Upper lobe of left lung (tissue), 6 donors: ENCODE measurements at places on chromosomes 13 and 19.

DNA sequence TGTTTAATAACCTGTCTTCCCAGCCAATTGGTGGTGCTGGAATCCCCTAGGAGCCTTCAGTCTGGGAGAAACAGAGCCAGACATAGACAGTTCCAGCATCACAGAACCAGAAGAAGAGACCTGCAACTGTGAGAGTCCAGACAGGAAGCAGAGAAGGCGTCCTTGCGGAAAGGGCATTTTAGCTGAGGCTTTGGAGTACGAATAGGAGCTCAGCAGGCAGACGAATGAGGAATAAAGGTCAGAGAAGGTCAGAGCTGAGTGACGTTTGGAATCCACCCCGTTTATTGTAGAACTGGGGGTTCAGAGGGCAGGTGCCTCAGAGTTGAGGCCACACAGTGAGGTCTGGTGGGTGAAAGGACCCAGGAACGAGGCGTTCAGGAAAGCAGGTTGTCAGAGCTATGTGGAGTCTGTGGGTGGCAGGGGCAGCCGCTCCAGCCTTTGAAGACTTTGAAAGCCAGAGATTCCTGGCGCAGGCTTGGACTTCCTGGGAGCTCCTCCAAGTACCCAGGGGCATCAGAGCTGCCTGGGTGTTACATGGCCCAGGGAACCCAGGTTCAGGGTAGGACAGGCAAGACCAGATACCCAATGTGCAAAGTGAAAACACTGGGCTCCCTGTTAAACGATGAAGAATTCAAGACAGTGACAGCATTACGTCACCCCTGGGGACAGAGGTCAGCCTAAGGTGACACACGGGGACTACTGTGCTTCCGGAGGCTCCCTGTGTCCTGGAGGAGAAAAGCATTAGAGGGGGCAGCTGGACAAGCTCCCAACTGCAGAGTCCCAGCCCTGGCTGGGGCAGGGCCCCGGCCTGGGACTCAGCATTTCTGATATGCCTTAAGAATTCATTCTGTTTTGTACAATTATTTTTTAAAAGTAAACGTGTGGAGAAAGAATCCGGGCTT, 5.5 kb downstream of the ARRDC2 start:
- DNase-seq: no peak
- peaks cover 53% of the 10 kb centered on the region for H3K4me1 ChIP-seq
- peaks cover 33% of the 10 kb centered on the region for H3K36me3 ChIP-seq
- peak overlapping the region; percentile 66 for H3K4me3 ChIP-seq

DNA sequence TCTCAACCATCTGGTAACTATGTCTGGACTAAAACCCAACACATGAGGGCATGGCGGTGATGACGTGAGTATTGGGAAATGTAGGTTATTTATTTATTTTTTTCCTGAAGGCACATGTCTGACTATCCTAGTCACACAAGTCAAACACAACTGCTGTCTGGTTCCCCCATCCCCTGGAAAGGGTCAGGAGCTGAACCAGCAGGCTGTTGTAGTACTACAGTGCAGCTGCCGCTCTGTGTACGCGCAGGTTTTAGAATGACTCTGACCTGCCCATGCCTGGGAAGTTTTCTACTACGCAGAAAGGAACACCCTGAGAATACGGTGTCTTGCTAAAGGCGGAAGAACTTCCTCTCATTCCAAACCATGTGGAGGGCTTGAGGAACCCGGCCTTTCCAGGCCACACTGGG, 1.2 kb downstream of the SLC7A1 start:
- no peaks in the 10 kb centered on the region for H3K36me3 ChIP-seq
- peak overlapping the region; percentile 77 for H3K27ac ChIP-seq
- H3K27me3 ChIP-seq: no peaks in the 10 kb centered on the region
- no peak for DNase-seq
- peaks cover 25% of the 10 kb centered on the region for H3K4me1 ChIP-seq

- H3K27me3 ChIP-seq: no peaks in the 10 kb centered on the region
- H3K36me3 ChIP-seq: no peaks in the 10 kb centered on the region
- H3K4me1 ChIP-seq: no peaks in the 10 kb centered on the region
- DNase-seq: no peak
Measured at GRCh38 chr13:78102121-78102677, 183.6 kb upstream of the EDNRB start.

- H3K4me1 ChIP-seq: no peaks in the 10 kb centered on the region
- DNase-seq: no peak
- H3K27ac ChIP-seq: no peak overlapping the region
- no peaks in the 10 kb centered on the region for H3K27me3 ChIP-seq
Measured at GRCh38 chr13:68509734-68510621, 1279.8 kb upstream of the PCDH9 start.

DNA sequence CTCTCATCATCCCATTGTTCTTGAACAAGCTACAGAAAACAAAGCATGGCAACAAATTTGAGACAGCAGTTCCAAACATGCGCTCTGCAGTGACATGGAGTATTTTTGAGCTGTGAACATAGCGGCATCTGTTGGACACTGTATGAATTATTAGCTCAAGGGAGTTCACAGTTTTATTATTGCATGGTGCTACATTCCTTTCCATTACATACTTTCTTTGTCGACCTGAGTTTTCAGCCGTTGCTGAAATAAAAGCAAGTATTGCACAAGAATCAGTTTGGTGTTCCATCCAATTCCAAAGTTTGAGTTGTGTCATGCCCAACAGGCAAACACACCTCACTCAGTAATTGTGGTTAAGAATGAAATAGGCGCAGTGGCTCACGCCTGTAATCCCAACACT, 30.1 kb upstream of the METTL21C start:
- H3K36me3 ChIP-seq: no peaks in the 10 kb centered on the region
- H3K27ac ChIP-seq: no peak overlapping the region
- no peak overlapping the region for H3K4me3 ChIP-seq
- H3K27me3 ChIP-seq: no peaks in the 10 kb centered on the region
